CD4-positive, alpha-beta T cell treated with Interleukin-15 for 4 hours (primary cell): ENCODE measurements at places on chromosomes 5 and 9.

GRCh38 chr5:154385236-154385512 is 60.6 kb upstream of the SAP30L start:
- peak; percentile 7 for DNase-seq

DNA sequence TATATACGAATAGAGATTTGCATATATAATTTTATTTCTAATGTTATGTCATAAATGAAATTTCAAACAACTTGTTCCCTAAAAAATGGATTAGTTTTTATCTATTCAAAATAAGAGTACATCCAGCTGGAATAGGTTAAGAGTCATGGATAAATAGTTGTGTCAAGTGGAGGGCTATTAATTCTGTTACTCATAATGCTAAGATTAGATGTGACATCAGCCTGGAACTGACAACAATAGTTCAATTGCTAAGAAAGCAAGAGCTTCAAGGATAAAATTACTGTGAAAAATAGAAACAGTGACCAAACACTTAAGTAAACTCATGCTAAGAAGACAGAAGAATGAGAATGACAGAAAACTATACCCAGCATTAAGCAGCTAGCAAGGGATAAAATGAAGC is 92.2 kb upstream of the CDH9 start:
- DNase-seq, result no peak

- no peak for DNase-seq
Measured at GRCh38 chr9:76591256-76591950, 132.4 kb downstream of the GCNT1 start.

GRCh38 chr9:125707472-125707804 is 430 bp upstream of the MAPKAP1 start:
- no peak for DNase-seq

DNA sequence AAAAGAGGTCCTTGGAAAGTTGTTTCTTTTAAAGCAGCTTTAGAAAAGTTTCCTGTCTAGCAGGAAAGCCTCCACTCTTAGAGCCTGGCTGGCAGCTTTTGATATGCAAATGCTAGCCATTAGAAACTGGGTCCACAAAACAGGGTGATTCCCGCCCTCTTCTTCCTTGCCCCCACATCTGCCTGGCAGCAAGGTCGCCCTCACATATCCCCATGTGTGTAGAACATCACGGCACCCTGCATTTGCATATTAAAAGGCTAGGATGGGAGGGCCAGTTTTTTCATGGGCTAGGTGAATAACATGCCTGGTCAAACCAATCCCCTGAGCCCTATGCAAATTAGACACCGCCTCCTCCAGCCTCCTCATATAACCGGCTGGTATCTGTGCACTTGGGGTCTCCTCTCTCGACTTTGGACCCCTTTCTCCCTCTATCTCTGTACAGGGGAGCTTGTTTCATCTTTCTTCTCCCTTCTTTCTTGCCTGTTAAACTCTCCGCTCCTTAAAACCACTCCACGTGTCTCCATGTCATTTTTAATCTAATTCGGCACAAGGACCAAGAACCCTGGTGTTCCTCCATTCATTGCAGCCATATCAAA is 426.8 kb upstream of the CTNND2 start:
- DNase-seq, result no peak

GRCh38 chr9:89899573-89899972 is 294.8 kb downstream of the GADD45G start:
- DNase-seq, result no peak

- no peak for DNase-seq
Measured at GRCh38 chr5:17331651-17332050, 114.2 kb downstream of the BASP1 start.

DNA sequence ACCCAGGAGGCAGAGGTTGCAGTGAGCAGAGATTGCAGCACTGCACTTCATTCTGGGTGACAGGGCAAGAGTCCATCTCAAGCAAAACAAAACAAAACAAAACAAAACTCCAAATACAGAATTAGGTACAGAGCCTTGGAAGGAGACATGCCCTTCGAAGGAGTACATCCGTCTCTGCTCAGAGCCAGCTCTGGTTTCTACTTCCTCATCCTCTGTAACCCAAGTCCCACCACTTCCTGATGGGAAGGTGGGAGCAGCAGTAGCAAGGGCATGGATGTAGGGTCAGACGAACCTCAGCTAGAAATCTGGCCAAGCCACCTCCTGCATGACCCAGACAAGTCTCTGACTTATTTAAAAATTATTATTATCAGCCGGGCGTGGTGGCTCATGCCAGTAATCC is 16.5 kb upstream of the STXBP1 start:
- DNase-seq, result no peak
